GM20000 (cell line): ENCODE measurements at places on chromosomes 7 and 10.
A peak's percentile ranks its signal among the peaks of the same experiment; 100 is the strongest.

- peak; percentile 14 for DNase-seq
These were observed 1.1 kb downstream of the AHR start for GRCh38 chr7:17299483-17299991.

DNA sequence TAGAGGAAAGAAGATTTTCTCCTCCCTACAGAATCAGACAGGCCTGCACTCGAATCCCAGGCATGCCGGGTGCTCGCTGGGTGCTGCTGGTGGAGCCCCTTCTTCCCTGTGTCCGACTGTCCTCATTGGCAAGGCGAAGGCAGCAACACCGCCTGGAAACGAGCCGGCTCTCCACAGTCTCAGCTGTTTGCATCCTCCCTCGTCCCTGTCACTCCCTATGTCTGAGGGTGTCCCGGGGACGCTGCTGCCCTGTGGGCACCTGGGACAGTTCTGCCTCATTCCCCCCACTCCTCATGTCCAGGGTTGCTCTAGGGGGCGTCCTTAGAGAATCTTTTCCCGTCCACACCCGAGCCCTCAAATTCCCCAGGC, 31.6 kb upstream of the TMEM72 start:
- DNase-seq, result no peak

- no peak for DNase-seq
These were observed 188.0 kb downstream of the CDCA7L start for GRCh38 chr7:21757537-21758282.

DNA sequence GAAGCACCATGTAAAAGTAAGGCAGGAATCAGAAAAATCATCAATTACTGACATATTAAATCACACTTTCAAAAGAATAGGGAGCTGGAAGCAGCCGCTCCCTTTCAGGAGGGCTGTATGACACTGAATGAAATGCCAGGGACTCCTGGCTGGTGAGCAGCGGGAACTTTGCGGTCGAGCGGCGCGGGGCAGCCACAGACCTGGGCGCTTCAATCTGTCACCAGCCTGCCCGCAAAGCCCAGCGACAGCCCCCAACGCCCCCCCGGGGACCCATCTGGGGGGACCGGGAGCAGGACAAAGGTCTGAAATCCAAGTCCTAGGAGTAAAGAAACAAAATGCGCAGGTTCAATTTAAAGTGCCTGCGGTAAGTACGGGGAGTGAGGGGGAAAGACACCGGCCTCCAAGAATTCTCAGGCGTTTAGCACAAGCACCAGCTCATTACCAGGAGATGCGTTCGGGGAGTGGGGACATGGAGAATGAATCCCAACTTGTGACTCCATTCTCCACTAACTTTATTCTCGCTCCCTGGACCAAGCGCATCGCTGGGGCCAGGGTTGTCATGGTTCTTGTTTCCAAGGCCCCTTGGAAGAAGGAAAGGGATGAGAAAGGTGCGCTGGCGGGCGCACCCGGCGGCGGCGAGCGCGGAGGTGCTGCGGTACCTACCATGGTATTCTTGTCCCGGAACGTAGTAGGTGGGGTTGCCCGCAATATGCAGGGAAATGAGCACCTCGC, 824 bp downstream of the RELN start:
- peak; percentile 24 for DNase-seq

DNA sequence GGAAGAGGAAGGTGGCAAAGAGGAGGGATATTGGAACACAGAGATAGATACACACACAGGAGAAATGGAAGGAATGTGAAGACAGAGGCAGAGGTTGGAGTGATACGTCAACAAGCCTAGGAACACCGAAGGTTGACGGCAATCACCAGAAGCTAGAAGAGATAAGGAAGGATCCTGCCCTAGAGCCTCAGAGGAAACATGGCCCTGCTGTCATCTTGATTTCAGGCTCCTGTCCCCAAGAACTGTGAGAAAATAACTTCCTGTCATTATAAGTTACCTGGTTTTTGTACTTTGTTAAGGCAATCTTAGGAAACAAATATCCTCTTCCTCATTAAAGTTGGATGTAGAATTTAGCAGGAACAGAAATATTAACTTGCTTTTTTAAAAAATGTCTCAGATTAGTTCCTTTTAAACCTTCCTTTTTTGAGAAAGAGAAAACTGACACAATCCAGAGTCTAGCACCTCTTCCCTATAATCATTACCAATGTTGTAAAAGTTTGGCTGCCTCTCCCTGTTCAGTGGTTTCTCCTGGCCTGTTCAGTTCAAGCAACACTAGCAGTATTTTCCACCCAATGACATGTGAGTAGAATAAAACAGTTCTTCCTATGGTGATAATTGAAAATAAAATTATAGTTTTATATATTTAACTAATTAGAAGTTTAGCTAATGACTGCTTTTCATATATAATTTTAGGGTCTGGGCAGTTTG, 28.8 kb upstream of the GNAI1 start:
- no peak for DNase-seq

DNA sequence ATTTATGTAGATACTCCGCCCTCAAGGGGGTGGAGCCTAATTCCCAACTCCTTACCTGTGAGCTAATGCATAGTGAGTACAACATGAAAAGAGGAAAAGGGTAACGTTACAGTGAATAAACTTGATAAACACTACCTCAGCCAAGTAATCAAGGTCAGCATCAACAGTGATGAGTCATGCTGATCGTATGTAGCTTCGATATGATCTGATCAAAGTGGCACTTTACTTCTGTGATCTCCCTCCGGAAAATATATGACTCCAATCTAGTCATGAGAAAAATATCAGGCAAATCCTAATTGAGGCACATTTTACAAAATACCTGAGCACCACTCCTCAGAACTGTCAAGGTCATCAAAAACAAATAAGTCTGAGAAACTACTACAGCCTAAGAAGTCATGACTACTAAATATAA, 70.4 kb downstream of the VTI1A start:
- no peak for DNase-seq

DNA sequence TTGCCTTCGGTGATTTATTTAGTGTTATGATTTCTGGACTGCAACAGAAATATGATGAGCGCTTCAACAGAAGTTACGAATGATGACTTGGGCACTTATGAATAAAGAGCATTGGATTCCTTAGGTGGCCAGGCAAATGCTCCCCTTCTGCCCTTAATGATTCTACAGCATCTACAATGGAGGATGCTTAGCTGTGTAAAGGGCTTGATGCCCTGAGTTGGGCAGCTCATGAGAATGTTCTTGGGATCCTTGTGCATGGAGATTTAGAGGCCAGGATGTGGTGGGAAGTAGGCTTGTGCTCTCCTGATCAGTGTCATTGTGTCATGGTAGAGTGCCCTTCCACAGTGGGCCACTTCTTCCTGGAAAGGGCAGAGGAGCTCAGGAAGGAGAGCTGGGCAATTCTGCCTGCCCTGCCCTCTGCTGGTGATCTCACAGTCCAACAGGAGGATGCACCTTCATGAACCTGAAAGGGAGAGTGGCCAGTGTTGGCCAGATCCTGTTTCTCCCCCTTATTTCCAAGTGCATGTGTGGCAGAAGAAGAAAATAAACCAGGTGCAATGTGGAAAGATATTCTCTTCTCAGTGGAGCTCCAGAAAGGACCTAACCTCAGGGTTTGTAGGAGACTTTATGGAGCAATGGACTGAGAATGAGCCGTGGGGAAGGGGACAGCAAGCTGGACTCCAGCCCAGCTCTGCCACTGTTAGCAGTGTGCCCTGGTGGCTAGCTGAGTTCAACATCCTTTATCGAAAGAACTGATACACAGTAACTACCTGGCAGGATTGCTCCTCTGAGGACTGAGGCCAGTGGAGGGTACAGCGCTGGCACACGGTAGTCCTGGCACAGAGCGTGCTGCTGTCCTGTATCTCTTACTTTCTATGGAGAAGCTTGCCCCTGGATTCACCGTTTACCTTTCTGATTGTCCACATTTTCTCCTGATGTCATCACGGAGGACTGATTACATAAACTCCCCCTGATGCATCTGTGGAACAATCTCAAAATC, 182.9 kb downstream of the BMPER start:
- DNase-seq, result no peak

DNA sequence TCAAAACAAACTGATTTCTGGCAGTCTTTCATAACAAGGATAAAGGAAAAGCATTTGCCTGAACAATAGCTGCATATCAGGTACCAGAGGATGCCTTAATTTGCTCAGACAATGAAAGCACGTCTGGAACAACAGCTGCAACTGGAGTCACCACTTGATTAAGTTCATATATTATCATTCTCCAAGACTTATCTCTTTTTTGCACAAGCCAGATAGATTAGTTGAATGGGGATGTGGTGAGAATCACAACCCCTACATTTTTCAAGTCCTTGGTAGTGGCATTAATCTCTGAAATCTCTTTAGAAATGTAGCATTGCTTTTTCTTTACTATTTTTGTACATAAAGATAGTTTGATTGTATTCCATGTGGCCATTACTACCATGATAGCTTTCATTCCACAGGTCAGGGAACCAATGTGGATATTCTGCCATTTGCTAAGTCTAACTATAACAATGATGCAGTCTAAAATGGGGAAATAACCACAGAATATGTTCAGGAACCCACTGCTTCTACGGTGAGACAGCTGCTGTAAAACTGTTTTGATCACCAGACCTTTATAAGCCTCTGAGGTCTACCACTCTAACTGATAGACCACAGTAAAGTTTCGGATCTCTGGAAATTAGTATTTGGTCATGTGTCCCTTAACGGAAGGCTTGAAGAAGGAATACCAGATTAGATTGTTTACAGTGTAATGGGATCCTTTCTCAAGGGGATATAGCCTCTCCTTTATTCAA, 1176.2 kb downstream of the DNAJB9 start:
- no peak for DNase-seq

GRCh38 chr7:20170633-20171032, 46.6 kb downstream of the MACC1 start:
- no peak for DNase-seq

DNA sequence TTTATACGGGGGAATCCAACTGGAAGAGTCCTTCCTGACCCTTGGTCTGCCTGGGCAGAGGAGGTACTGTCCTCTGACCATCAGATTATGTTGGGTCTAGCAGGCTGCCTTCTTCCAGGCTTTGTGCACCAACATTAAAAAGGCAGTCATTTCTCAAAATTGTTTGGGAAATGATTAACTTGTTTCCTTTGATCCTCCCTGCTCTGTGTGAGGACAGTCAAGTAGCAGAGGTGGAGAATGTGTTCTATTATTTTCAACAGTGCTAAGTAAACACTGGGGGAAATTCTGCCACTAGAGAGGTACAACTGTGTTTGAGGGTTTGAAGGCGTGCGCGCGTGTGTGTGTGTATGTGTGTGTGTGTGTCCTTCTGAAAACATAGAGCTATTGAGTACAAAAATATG, 20.6 kb downstream of the ACSL5 start:
- no peak for DNase-seq

GRCh38 chr10:91603931-91604331, 28.9 kb downstream of the PPP1R3C start:
- DNase-seq, result no peak

- no peak for DNase-seq
These were observed 45.5 kb downstream of the NRAP start for GRCh38 chr10:113618338-113618737.

- no peak for DNase-seq
These were observed 31.2 kb downstream of the SNX8 start for GRCh38 chr7:2283074-2283473.

DNA sequence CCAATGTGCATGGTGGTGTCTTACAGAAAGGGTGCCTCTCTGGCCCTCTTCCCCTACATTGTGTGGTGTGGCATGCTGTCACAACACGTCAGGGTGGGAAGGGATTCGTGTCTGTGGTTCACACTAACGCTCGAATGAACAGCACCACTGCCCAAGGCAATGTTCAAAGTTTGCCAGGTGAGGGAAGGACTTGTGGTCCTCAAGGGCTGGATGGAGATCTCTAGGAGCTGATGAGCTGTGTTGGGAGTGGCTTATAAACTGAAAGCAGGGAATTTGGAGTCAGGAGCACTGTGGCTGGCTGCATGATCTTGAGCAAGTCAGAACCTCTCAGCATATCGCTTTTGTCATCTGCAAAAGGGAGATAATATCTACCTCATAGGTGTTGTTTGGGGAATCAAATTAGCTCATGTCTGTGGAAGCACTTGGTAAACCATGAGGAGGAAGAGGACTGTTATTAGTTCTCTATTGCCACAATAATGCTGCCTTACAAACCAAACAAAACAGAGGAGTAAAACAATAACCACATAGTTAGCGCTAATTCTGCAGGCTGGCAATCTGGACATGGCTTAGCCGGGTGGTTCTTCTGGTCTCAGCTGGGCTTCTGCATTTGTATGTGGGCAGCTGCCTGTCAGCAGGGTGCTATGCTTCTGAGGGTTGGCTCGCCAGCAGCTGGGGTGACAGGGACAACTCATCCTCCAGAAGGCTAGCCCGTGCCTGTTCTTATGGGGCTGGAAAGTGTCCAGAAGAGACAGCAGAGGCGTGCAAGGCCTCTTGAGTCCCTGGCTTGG, 22.9 kb upstream of the C10orf105 start:
- no peak for DNase-seq

DNA sequence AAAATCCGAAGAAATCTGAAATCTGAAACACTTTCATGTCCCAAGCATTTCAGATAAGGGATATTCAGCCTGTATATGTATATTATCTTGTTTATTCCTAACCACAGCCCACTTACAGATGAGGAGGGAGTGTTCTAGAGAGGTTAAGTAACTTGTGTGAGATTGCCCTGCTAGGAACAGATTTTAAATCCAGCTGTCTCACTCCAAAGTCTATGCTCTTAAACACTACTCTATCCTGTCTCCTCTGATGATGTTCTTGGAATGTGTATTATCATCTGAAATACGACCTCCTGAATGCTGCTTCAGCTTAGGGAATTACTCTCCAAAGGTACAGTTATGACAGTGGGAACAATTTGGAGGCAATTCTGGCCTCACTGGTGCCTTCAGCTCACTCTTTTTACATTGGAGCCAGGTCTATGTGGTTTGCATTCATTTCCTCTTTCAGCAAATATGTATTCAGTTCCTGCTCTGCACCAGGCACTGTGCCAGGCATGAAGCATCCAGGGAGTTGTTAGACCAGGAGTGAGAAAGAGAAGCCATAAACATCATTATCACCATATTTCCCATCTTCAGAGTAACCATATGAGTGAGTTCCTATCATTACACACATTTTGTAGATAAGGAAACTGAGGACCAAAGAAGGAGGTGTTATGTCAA, 70.2 kb downstream of the NOC3L start:
- no peak for DNase-seq

DNA sequence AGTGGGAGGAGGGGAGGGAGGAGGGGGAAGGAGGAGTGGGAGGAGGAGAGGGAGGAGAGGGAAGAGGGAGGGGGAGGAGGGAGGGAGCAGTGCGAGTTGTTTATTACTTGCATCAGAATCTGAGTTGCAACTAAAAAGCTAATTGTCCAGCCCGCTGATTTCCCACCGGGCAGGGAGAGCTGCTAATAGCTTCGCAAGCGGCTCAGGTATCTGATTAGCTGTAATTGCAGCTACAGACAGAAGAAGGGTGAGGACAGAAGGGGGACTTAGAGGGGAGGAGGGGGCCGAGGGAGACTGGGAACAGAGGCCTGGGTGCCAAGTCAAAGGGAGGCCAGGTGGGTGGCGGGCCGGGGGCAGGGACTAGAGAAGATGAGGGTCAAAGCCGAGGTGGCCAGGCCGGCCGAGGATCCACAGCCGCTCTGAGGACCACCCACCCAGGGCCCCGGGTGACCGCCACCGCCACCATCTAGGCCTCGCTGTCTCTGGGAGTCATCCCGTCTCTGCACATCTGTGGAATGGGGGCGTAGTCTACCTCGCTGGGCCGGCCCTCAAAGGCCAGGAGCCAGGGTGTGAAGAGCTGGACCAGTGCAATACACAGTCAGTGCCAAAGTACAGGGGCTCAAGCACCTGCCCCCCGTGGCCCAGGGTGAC, 54.2 kb downstream of the MICALL2 start:
- DNase-seq, result no peak

GRCh38 chr10:111338805-111339204, 262.0 kb downstream of the ADRA2A start:
- DNase-seq, result peak; percentile 18
